ENCODE measurements at places on chromosomes 1 and 21. TPM values are rescaled to one million over a fixed set of nuclear protein-coding genes. Genes with fewer than 3 reads are reported as not detected.

Gene AQP10
- total RNA-seq = not detected

Gene ALX3
- 0.41 TPM for total RNA-seq

Gene C2CD4D
- total RNA-seq = under 0.01 TPM

Gene PDPN
- total RNA-seq = 4.1 TPM

Gene MFAP2
- total RNA-seq = 7.3 TPM

Gene SELE
- total RNA-seq = under 0.01 TPM

Gene CGN
- total RNA-seq = 2.0 TPM

Gene LYPD8
- total RNA-seq = not detected

Gene C1orf226
- 0.82 TPM for total RNA-seq

Gene EXTL2
- total RNA-seq = 28.9 TPM

Gene ZBTB21
- 11.8 TPM for total RNA-seq

Gene UTS2
- total RNA-seq = not detected

Gene AGMAT
- total RNA-seq = 0.82 TPM

Gene CLIC4
- 106 TPM for total RNA-seq

Gene SELP
- total RNA-seq = not detected

Gene MANEAL
- 28.9 TPM for total RNA-seq

Gene FAM151A
- total RNA-seq = not detected

Gene A3GALT2
- not detected for total RNA-seq

Gene PPIAL4G
- 0.41 TPM for total RNA-seq

Gene KDM5B
- total RNA-seq = 148 TPM

Gene FCAMR
- total RNA-seq = not detected

Gene KRTAP12-2
- total RNA-seq = not detected

Gene REN
- total RNA-seq = not detected

Gene SGIP1
- total RNA-seq = 45.2 TPM

Measured in frontal cortex (tissue), 4 donors.